ENCODE measurements at places on chromosomes 2 and 18. TPM values are rescaled to one million over a fixed set of nuclear protein-coding genes. Genes with fewer than 3 reads are reported as not detected.

Gene LONRF2
- total RNA-seq = 1.7 TPM

Gene STPG4
- total RNA-seq = not detected

Gene DNAJC5G
- total RNA-seq = not detected

Gene CCDC68
- 4.8 TPM for total RNA-seq

All from A549 treated with AZD2906 at 1 μM for 4 hours (cell line).